ENCODE measurements at places on chromosomes 1 and 21. TPM values are rescaled to one million over a fixed set of nuclear protein-coding genes. Genes with fewer than 3 reads are reported as not detected.

GRCh38 chr1:85330711-85331290, 54.4 kb upstream of the BCL10 start:
- no peak for DNase-seq

GRCh38 chr1:3250624-3251023, 181.6 kb downstream of the PRDM16 start:
- no peak for DNase-seq

DNA sequence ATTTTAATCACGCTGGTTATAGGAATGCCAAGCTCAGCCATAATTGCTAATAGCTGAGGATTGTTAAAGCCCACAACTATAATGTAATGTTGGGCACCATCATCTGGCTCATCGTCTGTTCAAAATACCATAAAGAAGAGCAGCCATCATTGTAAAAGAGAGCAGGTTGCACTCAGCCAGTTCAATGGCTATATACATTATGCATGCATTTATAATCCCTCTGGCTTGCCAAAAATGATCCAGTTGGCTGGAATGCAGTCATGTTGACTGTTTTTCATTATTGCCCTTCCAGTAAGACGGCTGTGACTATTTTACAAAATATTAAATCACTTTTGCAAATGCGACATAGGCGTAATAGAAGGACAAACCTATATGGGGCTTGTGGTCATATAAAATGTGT, 85.3 kb downstream of the SPAG17 start:
- DNase-seq = no peak

GRCh38 chr1:228038387-228039005, 31.7 kb downstream of the WNT3A start:
- DNase-seq = no peak

Gene SHE
- not detected for total RNA-seq

DNA sequence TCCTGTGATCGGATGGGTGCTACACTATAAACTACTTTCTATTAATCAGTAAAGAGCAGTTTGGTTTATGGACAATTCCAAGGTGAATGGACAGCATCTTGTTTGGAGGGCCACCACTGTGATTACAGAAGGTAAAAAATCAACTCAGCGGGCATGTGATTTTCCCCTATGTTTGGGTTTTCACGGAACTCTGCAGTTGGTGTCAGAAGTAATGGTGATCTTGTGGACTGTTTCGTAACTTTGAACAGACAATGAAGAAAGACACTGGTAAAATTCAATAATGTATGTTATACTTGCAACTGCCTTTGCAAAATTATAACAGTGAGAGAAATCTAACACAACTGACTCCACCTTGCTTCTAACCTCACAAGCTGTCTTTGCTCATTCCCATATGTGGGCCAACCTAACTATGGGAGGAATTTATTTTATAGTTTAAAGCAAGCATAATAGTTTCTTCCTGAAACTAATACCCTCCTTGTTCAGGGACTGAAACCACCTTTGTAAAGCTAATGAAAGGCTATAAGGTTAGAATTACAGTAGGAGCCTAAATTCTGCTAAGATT, 53.2 kb downstream of the TRIM33 start:
- DNase-seq = no peak

DNA sequence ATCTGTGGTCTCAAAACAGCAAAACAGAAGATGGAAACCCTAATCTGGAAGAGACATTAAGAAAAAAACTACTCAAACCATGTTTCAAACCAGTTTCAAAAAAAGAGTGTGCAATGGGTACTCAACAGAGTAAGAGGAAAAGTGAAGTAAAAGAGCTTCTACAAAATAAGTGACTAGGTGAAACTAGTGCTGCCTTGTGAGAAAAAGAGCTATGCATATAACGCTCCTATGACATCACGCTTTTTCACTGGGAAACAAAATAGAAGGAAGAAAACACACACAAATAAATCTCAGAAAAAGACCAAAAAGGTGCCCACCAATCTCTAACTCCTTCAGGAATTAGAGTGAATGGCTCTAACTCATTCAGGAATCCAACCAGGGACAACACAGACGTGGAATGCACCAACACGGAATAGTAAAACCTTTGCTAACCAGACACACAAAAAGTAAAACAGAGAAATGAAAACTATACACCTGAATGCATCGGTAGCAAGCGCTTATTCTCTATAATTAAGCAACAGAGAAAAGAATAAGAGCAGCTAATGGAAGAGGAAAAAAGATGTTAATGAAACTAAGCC, 1.3 kb downstream of the FOXJ3 start:
- DNase-seq = peak; percentile 18

DNA sequence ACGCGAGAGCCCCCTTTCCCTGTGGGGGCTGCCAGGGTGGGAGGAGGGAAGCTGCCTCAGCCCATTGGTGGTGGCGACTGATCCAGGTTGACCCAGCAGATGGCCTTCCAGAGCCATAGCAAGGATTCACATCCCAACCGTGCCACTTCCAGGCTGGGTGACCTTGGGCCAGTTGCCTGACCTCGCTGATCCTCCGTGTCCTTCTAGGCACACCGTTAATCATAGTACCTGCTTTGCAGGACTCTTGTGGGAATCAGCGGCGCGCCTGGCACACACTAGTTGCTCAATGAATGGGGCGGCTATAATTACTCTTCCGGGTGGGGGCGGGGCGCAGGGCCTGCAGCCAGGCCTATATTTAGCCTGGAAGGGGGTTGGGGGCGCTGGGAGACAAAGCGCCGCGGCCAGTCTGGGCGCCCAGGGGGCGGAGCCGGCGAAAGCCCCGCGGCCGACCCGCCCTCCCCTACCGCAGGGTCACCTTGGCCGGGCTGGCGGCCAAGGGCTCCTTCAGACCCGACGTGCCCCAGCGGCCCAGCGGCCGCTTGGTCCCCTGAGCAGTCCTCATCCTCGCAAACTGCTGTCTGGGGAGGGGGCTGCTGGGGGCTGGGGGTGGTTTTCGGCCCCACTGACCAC, 5.1 kb downstream of the HSPB7 start:
- peak; percentile 72 for DNase-seq

GRCh38 chr1:178172939-178173338, 79.0 kb downstream of the RASAL2 start:
- no peak for DNase-seq

- DNase-seq = no peak
Measured at GRCh38 chr1:23473037-23473800, 10.8 kb downstream of the ASAP3 start.

DNA sequence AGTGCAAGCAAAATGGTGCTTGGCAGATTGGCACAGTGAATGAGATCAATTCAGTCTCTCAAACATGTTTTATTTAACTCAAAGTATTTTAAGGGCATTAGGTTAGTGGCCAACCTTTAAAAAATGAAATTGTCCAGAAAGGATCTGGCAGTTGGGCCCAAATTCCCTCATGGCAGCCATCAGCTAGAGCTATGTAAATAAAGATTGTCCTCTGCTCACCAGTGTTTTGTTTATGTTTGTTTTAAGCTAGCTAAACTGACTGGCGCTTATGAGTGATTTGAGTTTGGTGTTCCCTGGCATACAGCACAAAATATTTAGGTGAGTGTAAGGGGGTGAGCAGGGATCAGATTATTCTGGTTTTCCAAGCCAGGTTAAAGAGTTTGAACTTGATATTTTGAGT, 18.1 kb downstream of the HDAC1 start:
- no peak for DNase-seq

DNA sequence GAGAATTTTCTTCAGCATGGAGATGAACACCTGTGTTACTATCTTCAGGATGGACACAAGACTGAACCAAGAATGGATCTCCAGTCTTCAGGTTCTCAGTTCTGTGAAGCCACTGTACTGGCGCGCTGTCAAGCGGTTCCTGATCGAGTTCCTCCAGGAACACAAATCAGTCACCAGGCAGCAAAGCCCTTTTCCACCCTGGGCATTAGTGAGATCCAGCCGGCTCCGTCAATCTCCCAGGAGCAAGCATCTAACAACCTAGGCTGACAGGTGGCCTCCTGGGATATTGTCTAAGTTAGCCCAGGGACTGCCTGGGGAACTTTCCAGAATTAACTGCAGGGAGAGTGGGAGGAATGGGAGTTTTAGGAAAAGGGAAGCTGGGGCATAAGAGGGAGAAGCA, 9.7 kb upstream of the IGFN1 start:
- no peak for DNase-seq
